ENCODE measurements at places on chromosomes 7 and 10.

DNA sequence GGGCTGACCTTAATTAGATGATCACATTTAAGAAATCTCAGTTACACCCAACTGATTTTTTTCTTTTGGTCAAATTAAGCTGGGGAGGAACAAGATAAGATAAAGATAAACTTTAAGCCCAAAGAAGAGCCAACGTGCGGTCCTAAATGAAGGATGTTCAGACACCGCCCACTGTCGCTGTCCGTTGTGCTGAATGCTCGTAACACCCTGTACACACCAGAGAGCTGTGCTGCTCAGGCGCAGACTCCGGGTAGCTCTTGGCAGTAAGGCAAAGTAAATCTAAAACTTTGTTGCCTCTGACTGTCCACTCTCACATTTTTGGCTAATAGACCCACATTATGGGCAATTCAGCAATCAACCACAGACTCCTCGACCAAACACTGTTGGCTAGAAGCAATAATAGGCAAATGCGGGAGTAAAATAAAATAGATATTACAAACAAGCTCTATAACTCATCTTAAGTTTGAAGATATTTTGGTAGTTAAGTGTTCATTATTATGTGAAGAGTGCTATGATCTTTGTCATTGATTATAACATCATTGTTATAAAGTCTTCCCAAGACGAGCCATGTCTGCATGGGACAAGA lies 57.1 kb downstream of the PLPP4 start:
- peak; percentile 61 for DNase-seq

DNA sequence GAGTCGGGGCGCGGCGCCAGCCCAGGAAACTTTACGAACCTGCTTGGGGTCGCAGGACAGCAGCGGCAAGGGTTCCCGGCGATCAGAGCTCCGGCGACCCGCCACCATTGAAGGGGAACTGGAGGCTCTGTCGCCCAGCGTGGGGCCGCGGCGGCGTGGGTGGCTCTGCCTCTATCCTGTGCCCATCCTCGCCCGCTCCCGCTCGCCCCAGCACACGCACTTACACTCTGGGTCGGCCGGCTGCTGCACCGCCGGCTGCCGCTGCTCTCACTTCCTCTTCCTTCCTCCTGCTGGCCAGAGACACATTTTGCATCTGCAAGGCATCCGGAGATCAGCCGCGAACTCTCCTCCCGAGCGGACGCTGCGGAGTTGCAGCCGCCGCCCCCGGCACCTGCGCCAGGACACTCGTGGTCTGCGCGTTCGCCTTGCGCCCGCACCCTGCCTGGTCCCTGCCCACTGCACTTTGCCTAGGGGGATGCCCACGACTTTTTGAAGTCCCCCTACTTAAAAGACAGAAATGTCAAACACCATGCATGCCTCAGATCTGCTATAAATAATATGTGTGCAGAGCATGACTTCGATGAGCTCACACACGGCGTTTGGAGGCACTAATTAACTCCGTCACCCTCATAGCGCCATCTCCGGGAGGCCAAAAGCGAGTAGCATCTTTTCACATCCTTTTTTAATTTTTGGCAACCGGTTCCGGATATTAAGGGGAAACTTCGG lies at the start of gene ELMO1:
Gene ELMO1 (minus strand): TSS at position 229 of the 726 bp plus-strand sequence. CDS start 106,174 bp downstream, outside the sequence.
- peak; percentile 88 for DNase-seq

DNA sequence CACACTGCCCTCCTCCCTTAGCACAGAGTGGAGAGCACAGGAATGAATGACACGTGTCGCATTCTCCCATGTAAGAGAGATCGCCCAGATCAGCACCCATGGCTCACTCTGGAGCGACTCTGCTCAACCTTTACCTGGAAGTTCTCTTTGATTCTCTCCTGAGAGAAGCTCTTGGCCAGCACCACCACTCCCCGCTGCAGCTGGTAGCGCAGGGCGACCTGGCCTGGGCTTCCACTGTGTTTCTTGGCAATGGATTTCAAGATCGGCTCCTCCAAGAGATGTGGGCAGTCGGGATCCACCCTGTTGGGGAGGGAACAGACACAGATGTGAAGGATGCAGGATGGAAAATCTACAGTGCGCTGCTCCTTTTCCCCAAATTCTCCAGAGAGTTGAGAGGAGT lies 27.4 kb downstream of the AKR1C8 start:
- no peak for DNase-seq

GRCh38 chr10:131549116-131549515 lies 237.6 kb upstream of the TCERG1L start:
- DNase-seq, result no peak

GRCh38 chr10:48516911-48517310 lies 88.0 kb downstream of the ARHGAP22 start:
- DNase-seq, result no peak

DNA sequence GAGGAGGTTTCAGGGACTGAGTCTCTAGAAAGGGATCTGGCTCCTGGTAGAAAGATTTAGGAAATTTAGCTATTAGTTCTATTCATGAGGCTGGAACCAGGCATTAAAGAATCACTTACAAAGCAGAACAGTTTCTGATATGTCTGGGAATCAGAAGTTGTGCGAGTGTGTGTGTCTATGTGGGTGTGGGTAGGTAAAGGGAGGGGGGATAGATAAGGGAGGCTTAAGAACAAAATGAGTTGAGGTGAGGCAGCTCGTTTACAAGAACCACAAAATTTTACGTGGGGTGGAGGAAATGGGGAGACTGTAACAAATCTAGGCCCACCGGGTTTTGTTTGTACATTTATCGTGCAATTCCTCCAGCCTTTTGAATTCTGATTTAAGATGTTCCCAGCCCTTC lies 90.7 kb downstream of the SAMD9 start:
- no peak for DNase-seq

DNA sequence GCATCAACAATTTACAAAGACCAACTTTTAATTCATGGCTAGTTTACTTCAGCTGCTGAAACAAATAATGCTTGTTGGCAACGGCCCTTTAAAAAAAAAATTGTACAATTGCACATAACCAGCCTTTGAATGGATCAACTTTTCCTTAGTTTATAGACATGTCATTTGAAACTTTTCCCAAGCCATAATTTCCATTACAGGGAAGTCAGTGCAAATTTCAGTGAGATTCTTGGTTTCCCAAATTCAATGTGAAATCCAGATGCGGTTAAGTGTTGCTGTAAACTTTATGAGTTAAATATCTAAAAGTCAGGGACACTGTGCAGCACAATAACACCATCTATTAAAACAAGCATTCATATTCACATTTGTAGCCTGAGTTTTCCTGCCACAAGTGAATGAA lies 182.2 kb downstream of the JAZF1 start:
- DNase-seq, result no peak

DNA sequence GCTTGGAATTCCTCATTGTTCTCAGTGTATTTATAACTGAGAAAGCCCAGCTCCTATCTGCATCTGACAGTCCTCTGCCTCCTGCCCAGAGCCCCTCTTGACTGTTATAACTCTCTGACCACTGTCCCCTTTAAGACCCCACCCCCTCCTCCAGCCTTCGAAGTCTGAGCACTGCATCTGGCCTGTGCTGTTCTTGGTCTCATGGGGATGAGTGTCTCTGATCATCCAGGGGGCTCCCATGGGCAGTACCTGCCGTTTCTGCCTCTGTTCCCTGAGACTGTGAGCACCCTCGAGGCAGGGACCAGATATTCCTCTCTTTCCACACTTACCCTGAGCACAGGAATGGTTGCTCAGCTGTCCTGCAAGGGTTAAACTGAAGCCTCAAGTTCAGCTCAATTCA lies 7.7 kb downstream of the GHRHR start:
- DNase-seq, result no peak

- no peak for DNase-seq
Measured at GRCh38 chr10:25465582-25466372, 291.0 kb downstream of the GPR158 start.

GRCh38 chr10:74153123-74153522 lies 2.1 kb downstream of the ADK start:
- no peak for DNase-seq

- DNase-seq, result no peak
Measured at GRCh38 chr10:90644165-90644564, 213.7 kb downstream of the HTR7 start.

- DNase-seq, result no peak
Measured at GRCh38 chr7:158563051-158563450, 24.6 kb downstream of the PTPRN2 start.
